ENCODE measurements at places on chromosomes 2 and 18. TPM values are rescaled to one million over a fixed set of nuclear protein-coding genes. Genes with fewer than 3 reads are reported as not detected.

DNA sequence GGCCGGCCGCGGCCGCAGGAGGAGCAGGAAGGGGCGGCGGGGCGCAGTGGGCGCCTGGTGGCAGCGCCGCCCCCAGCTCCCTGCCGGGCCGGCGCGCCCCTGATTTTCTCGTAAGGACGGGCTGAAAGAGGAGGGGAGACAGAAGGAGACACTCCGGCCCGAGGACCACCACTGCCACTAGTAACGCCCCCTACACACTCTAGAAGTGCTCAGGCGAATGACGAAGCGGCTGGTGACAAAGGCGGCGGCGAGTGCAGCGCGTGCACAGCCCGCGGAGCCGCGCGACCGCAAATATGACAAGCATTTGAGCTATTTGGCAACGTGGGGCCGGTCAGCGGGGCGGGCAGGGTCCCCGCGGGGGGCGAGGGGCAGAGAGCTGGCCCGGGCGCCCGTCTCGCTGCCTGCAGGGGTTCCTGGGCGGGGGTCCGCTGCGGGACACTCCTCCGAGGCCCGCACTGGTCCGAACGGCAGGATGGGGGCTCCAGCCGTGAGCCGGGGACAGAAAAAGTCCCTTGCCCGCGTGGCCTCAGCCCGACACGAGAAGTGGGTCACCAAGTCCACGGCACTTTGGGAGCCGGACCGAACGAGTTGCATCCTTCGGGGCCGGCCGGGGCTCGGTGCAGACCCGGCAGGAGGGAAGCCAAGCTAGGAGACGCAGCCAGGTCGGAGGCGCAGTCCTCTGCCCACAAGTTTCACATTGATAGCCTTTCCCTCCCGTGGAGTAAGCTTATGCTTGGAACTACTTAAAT lies 524 bp upstream of the SERTAD2 start:
- peak; percentile 90 for DNase-seq

The PLCL1 gene
- 26.8 TPM for total RNA-seq

The TP53I3 gene
- total RNA-seq, result 8.7 TPM

The MAP3K19 gene
- total RNA-seq, result not detected

The MAP2 gene
- 6.5 TPM for total RNA-seq

All from right atrium auricular region (tissue), 2 donors.